ENCODE measurements at places on chromosomes 4 and X.

GRCh38 chrX:108573136-108573535 is 133.5 kb downstream of the COL4A5 start:
- DNase-seq: no peak

DNA sequence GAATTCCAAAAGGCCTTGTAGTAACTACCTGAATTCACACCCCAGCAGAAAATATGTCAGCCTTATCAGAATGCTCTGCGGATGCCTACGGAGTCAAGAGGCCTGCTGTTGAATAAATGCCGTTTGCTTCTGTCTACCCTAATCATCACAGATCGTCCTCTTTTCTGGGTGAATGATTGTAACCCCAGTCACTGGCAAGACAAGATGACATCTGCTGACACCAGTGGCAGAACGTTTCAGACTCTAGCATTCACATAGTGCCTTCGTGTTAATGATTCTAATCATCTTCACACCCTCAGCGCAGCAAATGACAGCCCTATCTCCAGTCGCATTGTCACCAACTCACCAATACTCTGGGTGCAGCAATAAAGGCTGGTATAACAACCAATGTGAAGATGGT is 89.1 kb upstream of the MAP3K15 start:
- DNase-seq: no peak

GRCh38 chr4:25815586-25815985 is 47.2 kb downstream of the SEL1L3 start:
- DNase-seq: no peak

DNA sequence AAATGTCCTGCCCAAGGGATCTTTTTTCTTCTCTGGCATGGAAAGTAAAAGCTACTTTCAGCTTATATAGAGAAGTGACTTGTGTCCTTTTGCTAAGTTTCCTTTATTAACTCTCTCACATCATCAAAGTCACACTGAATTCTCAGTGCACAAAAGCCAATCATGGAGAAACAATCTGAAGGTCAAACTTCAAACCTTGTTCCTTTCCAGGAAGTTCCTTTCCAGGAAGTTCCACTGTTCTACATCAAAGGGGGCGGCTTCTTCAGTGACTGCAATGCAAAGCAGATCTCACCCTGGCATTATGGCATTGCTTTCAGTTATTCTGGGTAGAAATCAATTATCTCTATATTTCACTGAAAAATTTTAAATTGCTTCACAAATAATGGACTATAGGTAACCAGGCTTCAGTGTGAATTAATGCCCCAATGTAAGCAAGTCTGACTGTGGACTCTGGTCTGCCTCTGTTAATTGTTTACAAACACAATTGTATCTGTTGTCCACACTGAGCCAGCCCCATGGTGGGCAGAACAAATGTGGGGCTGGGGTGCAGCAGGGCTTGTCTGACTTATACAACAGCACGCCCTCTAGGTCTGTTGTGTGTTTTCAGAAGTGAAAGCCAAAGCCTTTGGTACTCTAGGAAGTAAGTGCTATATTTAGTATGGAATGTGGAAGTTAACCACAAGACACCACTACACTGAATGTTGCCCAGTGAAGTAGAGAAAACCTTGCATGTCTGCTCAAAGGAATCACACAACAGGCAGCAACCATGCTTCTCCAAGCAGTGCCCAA is 98.8 kb downstream of the CDS1 start:
- no peak for DNase-seq

DNA sequence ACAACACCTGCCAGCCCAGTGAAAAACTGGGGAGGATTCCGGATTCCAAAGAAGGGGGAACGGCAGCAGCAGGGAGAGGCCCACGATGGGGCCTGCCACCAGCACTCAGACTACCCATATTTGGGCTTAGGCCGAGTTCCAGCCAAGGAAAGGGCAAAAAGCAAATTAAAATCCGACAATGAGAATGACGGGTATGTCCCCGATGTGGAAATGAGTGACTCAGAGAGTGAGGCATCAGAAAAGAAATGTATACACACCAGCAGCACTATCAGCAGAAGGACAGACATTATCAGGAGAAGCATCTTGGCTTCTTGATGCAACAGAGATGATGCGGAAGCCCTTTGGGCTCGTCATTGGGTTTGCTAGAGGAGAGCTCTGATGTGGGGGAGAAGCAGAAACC is 62.4 kb downstream of the JADE1 start:
- no peak for DNase-seq
